Activated T-cell treated with anti-CD3 and anti-CD28 coated beads for 1 hour (primary cell): ENCODE measurements at places on chromosomes 1 and 21.

GRCh38 chr1:230979952-230980351 lies 1.1 kb downstream of the ARV1 start:
- no peak for DNase-seq

GRCh38 chr1:151058692-151059091 lies 730 bp downstream of the CDC42SE1 start:
- DNase-seq = no peak

DNA sequence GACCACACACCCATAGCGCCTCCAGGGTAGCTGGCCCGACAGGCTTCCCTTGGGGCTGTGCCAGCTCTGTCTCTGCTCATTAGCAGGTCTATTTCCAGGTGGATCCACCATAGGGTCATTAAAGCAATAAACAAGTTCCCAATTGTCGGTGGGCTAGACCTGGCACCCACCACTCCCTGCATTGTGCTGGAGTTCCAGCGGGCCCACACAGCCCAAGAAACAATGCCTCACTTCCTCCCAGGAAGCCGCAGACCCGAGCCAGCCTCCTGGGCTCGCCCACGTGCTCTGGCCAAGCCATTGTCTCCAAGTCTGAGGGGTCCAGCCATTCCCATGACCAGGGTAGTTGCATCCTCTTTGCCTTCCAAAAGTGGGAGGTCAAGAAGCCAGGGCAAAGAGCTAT lies 27.5 kb upstream of the SOX13 start:
- no peak for DNase-seq

DNA sequence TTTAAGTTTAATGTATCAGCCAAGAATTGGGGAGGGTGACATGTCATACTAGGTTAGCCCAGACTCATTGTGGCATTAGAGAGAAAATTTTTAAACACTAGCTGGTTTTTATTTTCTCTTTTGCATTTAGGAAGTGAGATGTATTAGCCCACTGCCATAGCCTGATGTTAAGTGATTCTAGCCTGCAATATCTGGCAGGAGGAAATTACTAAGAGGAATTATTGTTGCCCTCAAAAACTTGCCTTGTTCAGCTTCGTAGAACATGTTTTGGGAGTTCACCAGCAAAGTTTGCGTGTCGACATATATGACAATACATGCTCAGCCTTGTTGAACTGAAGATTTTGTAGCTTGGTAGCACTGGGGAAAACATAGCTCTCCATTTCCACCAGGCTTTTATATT lies 12.5 kb downstream of the ADAM30 start:
- DNase-seq = no peak

- peak; percentile 62 for DNase-seq
Measured at GRCh38 chr21:29299046-29299915, 559 bp downstream of the BACH1 start.
